ENCODE measurements at places on chromosomes 1 and 21.

DNA sequence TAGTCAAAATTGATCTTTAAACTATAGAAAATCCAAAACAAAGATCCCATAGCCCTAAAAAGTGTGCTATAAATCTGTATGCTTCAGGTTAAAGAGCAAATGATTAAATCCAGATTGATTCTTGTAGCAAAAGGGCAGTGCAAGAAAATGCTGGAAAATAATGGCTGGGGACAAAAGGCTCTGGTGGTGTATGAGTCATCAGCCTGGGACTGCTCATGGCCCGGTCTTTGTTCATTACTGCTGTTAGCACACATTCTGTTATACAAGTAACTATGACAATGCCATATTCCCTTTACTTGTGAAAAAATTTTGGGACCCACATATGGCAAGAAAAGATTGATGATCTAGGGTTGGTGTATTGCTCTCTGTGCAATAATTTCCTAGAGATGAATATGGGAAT, 89.1 kb downstream of the RWDD3 start:
- DNase-seq, result no peak

- DNase-seq, result no peak
Observed at GRCh38 chr1:203771901-203772301, 6.9 kb downstream of the LAX1 start.

DNA sequence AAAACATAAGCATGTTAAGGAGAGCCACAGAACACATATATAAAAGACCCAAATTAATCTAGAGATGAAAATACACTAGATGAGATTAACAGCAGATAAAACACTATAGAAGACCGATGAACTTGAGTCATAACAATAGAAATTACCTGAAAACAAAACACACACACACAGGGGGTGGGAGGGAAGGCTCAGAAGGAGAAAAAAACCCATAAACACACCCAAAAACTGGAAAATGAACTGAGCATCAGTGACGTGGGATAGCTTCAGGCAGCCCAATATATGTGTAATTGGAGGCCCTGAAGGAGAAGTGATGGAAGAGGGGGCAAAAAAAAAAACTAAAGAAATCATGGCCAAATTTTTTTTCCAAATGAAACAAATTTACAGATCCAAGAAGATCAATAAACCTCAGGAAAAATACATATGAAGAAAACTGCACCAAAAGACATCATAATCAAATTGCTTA, 11.4 kb downstream of the ALDH9A1 start:
- DNase-seq, result no peak

DNA sequence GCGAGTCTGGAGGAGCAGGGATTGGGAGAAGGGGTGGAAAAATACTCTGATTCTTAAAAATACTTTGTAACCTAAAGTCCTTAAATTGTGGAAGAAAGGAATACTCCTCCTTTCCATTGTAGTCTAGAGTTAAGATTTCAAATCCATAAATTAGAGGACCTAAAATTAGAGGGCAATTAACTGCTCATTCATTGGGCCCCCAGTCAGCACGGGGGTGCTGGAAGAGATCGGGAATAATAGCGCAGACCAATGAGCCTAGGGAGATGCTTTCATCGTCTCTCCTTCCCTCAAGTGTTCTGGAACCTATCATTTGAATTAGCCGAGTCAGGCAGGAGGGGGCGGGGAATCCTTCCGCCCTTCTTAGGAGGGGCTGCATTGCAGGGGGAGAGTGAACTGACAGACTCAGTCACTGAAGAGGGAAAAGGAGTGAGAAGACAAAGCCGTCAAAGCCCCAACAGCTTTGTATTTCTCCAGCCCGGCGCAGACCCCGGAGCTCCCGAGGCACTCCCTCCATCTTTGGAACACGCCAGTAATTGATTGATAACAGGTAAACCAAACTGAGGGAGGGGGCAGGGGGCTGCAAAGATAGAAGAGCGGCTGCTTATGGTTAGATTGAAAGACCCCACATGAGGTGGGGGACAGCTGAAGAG, at the start of gene MLLT11:
Gene MLLT11 (plus strand): TSS at position 391 of the 650 bp plus-strand sequence. CDS start 6,828 bp downstream, outside the sequence.
- DNase-seq, result no peak

- no peak for DNase-seq
Observed at GRCh38 chr1:174769961-174770549, 229.7 kb upstream of the CACYBP start.

Data from activated effector memory CD4-positive, alpha-beta T cell treated with Interleukin-2 at 50 U/mL for 16 hours (primary cell).